ENCODE measurements at places on chromosomes 12 and 14.

DNA sequence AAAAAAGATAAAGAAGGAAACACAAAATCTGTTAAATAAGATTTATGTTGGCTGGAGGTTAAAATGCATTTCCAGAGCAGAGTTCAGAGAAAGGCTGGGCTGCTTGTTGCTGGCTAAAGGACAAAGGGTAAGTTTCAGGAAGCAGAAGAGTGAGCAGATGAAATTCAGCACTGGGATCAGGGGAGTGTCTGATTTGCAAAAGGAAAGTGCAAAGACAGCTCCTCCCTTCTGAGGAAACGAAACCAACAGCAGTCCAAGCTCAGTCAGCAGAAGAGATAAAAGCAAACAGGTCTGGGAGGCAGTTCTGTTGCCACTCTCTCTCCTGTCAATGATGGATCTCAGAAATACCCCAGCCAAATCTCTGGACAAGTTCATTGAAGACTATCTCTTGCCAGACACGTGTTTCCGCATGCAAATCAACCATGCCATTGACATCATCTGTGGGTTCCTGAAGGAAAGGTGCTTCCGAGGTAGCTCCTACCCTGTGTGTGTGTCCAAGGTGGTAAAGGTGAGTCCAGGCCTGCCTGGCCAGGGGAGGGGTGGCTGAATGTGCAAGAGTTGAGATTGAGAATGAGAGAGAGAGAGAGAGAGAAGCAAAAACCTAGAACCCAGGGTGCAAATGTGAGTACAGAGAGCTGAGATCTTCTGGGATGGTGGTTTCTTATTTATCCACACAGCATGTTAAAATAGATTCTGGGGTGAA lies at the start of gene OAS1:
Gene OAS1, plus strand, starts transcription at position 251 of the 703 bp plus-strand sequence. Its CDS starts 78 bp downstream, at position 329.
- DNase-seq: no peak

GRCh38 chr14:83290447-83290846 lies 1756.8 kb upstream of the SEL1L start:
- DNase-seq: no peak

DNA sequence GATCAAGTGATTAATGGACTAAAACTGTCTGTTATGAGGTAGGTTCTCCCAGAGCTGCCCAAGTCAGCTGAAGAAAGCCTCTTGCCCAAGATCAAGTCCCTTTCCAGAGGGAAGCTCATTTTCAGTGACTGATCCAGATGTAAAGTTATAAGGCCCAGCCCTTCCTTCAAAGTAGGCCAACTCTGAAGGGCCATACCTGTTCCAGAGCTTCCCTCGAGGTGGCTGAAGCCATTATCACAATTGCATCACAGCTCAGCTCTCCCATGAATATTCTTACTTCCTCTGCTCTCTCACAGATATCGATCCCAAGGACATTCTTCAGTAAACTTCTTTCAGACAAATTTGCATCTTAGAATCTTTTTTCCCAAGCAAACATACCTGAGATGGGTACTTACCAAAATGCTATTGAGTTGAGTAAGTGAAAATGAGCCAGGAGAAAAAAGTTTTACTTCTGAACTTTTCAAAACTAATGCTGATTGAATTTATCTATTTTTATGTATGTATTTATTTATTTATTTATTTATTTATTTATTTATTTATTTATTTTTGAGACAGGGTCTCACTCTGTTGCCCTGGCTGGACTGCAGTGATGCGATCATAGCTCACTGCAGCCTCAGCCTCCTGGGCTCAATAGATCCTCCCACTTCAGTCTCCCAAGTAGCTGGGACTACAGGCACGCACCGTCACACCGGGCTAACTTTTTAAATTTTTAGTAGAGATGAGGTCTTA lies 42.6 kb upstream of the USP15 start:
- no peak for DNase-seq

- no peak for DNase-seq
These were observed 366.6 kb downstream of the EMP1 start for GRCh38 chr12:13562915-13563742.

DNA sequence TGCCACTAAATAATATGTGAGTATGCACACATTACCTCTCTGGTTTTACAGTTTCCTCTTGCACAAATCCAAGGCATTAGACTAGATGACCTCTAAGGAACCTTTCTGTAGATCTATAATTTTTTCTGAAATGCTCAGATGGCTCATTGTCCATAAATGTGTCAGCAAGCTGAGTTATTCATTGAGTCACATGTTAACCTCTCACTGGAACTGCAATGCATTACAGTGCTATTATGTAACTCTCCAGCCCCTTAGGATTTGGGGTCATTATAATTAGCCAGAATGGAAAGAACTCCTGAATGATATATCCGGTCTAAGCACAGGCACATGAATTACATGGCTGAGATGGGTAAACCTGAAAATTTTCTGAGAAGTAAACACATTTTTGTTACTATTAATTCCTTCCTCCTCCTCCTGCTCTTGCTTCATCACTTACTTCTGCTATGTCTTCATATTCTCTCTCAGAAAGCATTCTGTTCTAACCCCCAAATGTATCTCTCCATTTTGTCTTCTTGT lies 20.3 kb upstream of the DRAM1 start:
- DNase-seq: no peak

DNA sequence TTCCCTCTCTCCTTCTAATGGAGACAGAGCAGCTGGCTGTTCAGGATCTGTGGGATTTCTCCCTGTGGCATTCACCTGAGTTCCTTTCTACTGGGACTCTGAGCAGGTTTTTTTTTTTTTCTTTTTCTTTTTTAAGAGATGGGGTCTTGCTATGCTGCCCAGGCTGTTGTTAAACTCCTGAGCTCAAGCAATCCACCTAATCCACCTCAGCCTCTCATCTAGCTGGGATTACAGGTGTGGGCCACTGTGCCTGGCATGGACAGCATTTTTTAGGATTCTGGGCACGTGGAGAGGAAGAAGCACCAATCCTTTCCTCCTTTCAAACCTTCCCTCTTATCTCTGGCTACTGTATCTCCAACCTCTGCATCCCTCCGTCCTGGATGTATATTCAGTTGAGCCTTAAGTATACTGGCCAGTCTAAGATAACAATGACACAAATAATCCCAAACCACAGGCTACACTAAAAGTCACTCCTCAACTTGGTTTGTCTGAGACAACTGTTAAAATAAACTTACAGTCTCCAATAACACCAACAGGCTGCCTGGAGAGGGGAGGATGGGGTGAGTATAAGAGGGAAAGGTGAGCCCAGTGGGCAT lies 16.4 kb upstream of the CELA1 start:
- DNase-seq: no peak

DNA sequence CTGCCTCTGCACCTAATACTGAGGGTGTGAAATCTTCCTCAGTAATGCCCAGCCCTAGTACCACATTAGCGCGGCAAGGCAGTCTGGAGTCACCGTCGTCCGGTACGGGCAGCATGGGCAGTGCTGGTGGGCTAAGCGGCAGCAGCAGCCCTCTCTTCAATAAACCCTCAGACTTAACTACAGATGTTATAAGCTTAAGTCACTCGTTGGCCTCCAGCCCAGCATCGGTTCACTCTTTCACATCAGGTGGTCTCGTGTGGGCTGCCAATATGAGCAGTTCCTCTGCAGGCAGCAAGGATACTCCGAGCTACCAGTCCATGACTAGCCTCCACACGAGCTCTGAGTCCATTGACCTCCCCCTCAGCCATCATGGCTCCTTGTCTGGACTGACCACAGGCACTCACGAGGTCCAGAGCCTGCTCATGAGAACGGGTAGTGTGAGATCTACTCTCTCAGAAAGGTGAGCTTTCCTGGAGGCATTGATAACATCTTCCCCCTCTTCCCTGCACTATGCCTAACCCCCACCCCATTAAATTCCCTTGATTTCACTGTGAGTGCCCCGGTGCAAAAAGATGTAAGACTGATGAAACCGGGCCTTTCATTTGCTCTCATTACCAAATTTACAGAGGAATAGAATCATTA lies 291.4 kb downstream of the NAV3 start:
- DNase-seq: no peak

DNA sequence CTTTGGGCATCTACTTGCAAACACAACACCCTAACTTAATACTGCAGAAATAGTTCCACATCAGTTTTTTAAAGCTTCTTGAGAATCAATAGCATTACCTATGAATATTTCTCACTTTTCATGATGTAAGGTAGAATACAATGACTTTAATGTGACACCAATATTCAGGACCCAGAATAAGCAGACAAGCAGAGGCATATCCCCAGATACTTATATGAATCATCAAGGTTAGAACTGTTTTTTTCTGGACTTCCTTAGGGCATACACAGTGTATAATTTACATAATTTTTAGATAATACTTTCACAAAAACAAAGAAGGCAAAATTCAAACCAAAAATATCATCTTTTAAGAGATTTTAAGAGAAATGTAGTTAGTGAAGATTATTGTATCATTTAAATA lies 885.8 kb downstream of the FSCB start:
- no peak for DNase-seq

GRCh38 chr12:68587448-68587873 lies 23.2 kb upstream of the RAP1B start:
- DNase-seq: no peak

DNA sequence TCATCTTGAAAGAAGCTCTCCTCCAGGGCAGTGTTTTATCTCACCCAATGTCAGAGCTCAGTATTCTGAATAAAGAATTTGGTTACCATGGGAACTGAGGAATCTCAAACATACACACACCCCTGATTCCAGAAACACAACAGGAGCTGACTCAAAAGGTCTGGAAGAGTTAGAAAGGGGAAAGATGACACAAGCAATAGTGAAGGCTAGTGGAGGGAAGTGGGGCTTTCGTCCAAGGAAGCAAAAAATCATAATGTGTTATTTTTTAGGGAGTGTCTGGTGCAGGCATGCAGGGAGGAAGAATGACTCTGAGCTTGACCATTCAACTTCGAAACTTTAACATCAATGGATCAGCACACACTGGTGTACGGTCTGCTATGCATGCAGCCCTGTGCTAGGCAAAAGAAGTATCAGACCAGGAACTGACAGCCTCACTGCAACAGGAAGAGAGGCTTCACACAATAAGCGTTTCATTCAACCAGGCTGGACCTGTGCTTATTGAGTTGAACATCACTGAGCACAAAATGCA lies 20.3 kb downstream of the HEBP1 start:
- DNase-seq: no peak

- no peak for DNase-seq
These were observed 2.4 kb downstream of the BTG1 start for GRCh38 chr12:92143258-92143657.

DNA sequence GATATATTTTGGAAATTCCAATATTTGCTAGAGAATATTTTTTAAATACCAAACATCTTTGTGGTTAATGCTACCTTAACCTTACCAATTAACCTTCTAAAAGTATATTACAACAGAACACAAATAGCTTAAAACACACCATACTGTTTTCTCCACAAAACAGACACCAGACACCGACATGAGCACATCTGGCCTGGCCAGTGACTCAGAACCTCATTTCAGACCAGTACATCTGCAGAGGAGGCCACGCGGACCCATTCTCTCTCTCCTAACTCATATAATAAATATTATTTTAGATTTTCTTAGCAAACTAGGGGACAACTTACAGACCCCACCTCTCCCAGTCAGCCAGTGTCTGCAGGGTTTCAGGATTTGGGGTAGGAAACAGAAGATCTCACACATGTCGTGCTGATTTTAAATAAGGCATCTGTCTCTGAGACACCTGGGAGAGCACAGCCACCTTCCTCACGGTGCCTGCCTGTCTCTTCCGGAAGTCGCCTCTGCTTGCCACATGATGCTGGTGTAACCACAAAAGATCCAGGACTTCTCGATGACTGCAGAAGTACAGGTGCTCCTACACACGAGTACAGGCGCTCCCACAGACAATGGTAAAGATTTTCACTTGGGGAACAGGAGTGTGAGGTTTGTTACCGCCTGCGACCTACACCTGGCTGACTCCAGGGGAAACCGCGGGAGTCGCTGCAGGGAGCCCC lies 9.7 kb upstream of the ANKLE2 start:
- DNase-seq: no peak

- no peak for DNase-seq
These were observed 71.3 kb downstream of the LRP6 start for GRCh38 chr12:12195516-12195915.

- no peak for DNase-seq
These were observed 61.6 kb upstream of the MED13L start for GRCh38 chr12:116339062-116339461.

- DNase-seq: no peak
These were observed 39.5 kb downstream of the PPM1H start for GRCh38 chr12:62895351-62895877.

DNA sequence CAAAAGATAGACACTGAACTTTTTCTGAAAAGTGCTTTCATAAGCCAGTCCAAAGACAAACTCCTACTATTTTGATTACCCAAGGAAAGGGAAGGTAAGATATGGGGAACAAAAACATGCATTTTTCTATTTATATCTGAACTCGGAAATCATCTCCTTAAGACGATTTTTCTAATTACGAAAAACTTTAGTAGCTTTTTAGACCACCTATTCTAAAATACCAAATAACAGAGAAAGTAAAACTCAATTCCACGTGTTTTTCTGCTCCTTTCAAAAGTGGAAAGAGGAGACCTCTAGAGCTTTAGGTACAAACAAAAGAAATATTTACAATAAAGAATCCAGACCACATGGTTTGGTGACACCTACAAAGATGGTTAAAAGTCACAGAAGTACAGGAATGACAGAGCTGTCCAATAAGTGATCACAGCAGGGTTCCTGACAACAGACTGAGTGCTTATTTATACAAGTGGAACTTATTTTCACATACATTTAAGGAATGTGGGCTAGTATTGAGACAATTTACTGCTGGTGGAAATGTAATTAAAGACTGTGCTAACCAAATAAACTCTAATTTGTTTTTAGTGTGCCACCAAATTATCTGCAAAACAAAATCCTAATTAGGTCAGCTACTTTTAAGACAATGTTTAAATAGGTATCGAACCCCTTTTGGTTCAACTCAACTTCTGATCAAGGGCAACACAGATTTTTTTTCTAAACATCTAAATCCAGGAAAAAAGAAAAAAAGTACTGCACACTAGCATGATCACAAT lies 2.4 kb downstream of the LRIG3 start:
- no peak for DNase-seq

- DNase-seq: no peak
These were observed 381.1 kb downstream of the SEC23A start for GRCh38 chr14:38721822-38722431.

GRCh38 chr14:48125654-48126053 lies 450.2 kb upstream of the MDGA2 start:
- no peak for DNase-seq

DNA sequence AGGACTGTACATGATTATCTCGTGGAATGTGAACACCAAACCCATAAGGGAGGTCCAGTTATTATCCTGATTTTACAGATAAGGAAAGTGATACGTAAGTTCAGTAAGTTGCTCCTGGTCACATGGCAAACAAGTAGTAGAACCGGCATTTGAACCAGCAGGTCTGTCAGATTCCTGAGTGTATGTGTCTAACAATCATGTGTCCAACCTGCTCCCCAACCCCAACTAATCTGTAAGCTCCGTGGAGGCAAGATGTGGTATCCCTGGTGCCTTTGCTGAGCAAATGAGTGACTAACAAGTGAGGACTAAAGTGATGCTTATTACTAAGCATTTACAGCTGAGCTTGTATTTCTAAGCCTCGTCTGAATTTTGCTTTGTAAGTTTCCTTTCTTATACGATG lies 65.9 kb downstream of the PTPN21 start:
- no peak for DNase-seq
